H54 (cell line): ENCODE measurements at places on chromosomes 1 and 21.

DNA sequence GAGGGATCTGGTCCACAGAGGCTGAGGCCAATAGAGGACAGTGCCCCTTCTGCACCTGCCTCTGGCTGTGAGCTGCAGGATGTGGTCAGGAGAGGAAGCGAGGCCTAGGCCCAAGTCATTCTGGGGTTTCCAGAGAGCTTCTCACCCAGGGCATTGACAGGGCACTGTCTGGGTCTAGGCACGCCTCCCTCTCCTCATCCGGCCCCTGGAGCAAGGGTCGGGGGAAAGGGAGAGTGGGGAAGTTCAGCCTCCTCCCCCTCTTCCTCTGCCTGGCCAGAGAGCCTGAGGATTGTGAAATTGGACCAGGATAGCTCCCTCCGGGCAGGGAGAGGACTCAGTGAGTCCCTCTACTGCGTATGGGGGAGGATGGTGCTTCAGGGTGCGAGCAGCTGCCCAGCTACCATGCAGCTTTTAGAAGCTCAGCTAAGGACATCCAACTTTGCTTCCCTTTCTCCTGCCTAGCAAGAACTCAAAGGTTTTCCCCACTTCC, 6.3 kb upstream of the INAVA start:
- no peak for DNase-seq

- DNase-seq = no peak
Observed at GRCh38 chr1:171563675-171564074, 58.4 kb upstream of the MYOCOS start.

- DNase-seq = no peak
Observed at GRCh38 chr1:26582053-26582835, 52.7 kb downstream of the RPS6KA1 start.

- DNase-seq = no peak
Observed at GRCh38 chr21:15343066-15343465, 278.3 kb upstream of the NRIP1 start.

DNA sequence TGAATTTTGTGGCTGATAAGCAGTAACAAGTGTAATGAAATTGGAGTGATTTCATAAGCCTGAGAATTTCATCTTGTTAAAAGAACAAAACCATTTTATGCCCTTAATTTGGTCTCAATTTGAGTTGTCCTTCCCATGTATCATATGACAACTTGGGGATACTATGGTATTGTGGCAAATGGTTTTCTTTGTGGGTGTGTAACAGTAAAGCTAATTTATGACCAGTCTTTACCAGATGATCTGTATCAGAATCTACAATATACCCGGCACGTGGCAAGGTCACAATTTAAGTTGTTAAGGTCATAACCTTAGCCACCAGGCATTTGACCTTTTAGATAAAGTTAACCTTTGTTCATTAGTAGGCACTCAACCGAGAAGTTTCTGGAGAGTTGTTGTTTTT, 9.1 kb downstream of the NFIA start:
- no peak for DNase-seq

DNA sequence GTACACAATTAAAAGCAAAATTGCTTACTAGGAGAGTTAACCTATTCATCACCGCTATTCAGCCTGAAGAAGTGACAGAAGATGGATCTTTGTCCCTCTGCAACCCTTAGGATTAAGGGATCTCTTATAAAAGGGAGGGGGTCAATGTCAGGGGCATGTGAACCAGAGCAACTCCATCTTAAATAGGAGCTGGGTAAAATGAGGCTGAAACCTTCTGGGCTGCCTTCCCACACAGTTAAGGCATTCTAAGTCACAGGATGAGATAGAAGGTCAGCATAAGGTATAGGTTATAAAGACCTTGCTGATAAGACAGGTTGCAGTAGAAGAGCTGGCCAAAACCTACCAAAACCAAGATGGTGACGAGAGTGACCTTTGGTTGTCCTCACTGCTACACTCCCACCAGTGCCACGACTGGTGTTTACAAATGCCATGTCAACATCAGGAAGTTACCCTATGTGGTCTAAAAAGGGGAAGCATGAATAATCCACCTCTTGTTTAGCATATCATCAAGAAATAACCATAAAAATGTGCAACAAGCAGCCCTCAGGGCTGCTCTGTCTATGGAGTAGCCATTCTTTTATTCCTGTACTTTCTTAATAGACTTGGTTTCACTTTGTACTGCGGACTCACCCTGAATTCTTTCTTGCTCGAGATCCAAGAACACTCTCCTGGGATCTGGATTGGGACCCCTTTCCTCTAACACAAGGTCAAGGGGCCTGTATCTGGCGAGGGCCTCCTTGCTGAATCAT, 35.3 kb upstream of the NEK2 start:
- no peak for DNase-seq

DNA sequence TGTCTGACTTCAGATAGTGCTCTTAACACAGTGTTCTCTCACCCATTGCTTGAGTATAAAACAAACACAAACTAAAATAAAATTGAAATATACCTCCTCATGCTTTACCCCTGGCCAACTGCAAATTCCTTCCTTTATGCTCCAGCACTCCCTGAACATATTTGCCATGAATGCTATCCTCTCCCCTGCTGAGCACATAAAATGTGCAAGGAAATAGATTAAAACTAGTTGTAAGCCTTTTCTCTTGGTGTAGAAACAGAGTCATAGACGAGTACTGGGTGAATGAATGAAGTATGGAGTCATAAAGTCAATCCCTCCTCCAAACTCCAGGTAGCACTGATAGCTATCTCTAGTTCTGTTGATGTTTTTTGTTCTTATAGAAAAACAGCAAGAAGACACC, 2.6 kb downstream of the GPR161 start:
- no peak for DNase-seq

DNA sequence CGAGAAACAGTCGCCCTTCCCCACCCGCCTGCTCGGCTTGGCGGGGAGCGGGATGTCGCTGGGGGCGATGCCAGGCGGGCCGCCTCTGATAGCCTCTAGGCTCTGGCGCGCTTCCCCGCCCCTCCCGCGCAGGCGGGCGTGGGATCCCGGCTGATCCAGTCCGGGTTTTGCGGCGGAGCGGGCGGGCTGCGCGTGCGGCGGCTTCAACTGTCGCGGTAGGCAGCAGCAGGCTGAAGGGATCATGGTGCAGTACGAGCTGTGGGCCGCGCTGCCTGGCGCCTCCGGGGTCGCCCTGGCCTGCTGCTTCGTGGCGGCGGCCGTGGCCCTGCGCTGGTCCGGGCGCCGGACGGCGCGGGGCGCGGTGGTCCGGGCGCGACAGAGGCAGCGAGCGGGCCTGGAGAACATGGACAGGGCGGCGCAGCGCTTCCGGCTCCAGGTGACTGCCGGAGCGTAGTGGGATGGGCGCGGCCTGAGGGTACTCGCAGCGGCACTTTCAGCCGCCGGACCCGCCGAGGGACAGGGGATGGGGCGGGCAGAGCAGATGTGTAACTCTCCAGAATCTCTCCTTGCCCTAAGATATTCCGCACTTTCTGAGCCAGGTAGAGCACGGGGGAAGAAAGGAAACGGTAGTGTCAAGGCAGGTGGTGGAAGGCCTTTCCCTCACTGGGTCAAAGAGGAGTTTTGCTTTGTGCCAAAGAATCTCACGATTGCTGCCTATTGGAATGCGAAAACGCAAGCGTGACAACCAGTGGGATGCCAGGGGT, at the start of gene FAAH:
FAAH (plus strand) TSS at position 210 of the 764 bp plus-strand sequence; CDS start at position 242, 32 bp downstream.
- DNase-seq = no peak

- DNase-seq = no peak
Observed at GRCh38 chr1:9087411-9088125, 18.1 kb upstream of the SLC2A5 start.

GRCh38 chr1:63537940-63538339, 14.6 kb downstream of the EFCAB7 start:
- no peak for DNase-seq

- DNase-seq = no peak
Observed at GRCh38 chr21:45322960-45323461, 35.3 kb upstream of the POFUT2 start.

- no peak for DNase-seq
Observed at GRCh38 chr1:194295685-194296084, 1109.3 kb upstream of the B3GALT2 start.

DNA sequence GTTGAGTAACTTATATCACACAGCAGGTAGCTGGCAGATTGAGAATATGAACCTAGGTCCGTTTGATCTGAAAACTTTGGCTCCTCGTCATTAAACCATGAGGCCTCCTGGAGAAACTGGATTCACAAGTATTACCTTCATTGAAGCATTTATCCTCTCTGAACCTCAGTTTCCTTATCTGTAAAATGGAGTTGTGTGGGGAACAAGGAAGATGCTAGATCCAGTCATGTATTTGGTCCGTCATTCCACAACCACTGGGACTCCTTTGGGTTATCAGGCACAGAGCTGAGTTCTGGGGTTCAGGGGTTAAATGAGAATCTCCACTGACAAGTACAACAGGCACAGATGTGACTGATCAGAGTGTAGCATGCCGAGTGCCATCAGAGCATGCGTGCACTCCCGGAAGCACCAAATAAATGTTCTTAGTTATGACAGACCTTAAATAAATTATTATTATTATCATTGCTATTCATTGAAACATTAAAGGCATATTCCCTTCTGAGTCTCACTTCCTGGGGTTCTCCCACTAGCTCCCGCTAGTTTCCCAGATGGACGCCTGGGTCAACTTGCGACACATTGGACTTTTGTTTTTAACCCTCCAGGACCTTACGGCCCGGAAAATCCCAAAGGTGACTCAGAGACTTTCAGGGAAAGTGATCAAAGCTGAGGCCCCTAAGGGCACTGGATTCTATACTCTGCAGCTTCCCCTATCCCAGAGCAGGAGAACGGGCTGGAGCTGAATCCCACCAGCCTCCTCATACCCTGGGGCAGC, 130.6 kb downstream of the PLPP3 start:
- DNase-seq = no peak

DNA sequence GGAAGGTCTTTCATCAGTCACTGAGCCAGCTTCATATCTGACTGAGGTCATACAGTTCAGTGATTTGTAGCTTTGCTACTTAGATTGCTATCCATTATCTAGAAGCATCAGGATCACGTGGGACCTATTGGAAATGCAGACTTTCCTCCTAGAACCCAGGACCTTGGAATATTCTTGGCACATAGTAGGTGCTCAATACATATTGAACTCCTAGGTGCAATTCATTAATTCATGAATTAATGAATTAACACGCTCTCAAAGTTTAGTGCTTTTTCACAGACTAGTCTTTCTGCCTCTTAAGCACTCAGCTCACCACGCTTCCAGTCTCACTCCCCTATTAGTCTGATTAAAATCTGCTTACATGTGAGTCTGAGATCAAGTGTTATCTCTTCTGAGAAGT, 12.1 kb downstream of the METTL18 start:
- no peak for DNase-seq

- DNase-seq = no peak
Observed at GRCh38 chr21:39094847-39095579, 88.2 kb downstream of the PSMG1 start.

DNA sequence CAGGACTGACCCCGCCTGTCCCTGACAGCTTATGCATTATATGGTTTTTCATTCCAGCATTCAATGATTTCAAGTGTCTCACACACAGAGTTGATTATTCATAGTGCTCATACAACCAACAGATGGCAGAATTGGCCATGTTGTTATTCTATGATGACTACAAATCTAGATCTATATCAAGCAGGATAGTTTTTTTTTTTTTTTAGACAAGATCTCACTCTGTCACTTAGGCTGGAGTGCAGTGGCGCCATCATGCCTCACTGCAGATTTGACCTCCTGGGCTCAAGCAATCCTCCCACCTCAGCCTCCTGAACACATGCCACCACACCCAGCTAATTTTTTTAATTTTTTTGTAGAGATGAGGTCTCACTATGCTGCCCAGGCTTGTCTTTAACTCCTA, 40.1 kb upstream of the LRRC8D start:
- DNase-seq = peak; percentile 54
